ENCODE measurements at places on chromosomes 4 and X.

- DNase-seq, result peak; percentile 39
These were observed 173.9 kb downstream of the WDFY3 start for GRCh38 chr4:84792366-84793301.

GRCh38 chrX:9913146-9913433 is 54.1 kb upstream of the CLDN34 start:
- no peak for DNase-seq

- DNase-seq, result peak; percentile 2
These were observed 304.1 kb upstream of the TECRL start for GRCh38 chr4:64713256-64713840.

- DNase-seq, result no peak
These were observed 639.5 kb upstream of the AADAT start for GRCh38 chr4:170729236-170729635.

DNA sequence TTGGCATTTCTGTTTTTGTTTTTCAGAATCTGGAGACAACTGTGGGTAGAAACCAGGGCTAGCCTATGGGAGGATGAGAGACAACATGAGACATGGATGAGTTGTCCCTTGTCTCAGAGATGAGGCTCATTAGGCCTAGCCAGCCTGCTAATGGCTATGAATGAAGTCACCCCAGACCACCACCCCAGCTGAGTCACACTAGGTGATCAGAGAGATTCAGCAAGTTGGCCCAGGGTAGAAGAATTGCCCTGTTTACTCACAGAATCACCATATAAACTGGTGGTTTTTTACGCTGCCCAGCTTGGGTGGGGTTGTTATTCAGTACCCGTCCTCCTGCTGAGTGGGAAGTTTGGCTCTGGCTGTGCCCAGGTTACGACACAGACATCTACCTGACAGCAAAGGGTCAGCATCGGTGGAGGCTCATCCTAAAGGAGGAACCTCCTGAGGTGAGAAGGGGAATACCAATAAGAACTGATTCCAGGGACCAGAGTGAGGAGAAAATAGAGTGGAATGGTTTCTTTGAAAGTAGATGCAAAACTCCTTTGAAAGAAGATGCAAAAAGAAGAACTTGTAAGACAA is 17.2 kb upstream of the ARSJ start:
- peak; percentile 54 for DNase-seq

- no peak for DNase-seq
These were observed 1311.7 kb downstream of the ARAP2 start for GRCh38 chr4:34932591-34932990.

DNA sequence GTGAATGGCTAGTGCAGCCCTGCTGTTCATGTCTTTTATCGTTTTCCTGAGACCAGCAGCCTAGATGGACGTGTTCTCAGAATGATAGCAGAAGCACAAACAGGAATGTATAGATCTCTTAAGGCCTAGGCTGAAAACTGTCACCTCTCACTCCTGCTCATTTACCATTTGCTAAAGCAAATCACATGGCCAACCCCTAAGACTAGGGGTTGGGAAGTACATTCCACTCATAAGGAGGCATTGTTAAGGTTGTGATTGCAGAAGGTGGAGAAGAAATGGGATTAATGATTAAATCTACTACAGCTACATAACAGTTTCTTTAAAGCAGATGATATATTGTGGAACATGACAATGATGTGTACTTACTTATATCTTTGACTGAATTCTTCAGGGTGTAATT is 536.8 kb upstream of the FTHL17 start:
- DNase-seq, result no peak

- no peak for DNase-seq
These were observed 212.7 kb downstream of the GRID2 start for GRCh38 chr4:92516450-92516849.

- DNase-seq, result peak; percentile 78
These were observed 16.7 kb upstream of the AFAP1 start for GRCh38 chr4:7956270-7956808.

DNA sequence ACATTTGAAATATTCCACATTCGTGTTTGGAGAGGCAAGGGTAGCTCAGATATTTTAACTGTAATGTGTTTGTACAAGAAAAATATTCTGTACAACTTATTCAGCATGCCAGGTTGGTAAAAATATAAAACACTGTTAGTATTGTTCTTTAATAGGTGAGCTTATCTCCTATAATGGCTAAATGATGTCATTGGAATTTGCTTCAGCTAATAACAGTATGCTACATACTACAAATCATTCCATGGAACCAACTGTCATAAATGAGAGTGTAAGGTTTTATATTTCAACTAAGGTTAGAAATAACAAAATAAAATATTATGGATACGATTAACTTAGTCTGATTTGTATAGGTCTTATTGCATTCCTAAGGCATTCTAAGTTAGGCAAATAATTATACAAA is 206.6 kb downstream of the ADGRL3 start:
- no peak for DNase-seq

DNA sequence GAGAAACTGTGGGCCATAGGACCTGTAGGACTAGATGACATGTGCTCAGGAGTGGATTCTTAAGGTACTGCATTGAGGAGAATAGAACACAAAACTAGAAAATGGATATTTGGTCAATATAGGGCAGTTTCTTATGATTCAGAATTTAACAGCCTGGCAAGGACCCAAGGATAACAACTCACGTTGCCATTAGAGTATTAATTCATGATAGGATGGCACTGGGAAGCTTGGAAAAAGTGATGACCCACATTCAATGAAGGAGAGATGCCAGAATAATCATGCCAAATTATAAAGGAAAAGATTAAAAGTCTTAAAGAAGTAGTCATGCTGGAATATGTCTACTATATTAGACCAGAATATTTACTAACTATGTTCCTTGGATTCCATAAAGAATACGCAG is 594.5 kb downstream of the ANKRD50 start:
- no peak for DNase-seq

DNA sequence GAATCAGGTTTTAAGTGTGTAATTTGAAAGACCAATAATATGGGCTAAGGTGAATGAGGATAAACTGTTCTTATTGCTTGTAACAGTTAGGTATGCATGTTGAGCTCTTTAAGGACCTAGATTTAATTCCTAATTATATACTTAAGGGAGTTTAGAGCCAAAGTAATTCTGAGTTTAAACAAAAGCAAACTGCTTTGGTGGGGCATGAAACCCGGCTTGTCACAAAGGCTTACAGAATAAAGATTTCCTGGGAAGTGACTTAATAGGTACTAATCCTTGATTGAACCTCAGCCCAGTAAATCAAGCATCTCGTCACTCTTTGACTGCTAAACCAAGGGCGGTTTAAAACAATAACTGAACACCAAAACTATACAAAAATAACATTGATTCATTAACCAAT is 1324.2 kb downstream of the RPA4 start:
- DNase-seq, result no peak

DNA sequence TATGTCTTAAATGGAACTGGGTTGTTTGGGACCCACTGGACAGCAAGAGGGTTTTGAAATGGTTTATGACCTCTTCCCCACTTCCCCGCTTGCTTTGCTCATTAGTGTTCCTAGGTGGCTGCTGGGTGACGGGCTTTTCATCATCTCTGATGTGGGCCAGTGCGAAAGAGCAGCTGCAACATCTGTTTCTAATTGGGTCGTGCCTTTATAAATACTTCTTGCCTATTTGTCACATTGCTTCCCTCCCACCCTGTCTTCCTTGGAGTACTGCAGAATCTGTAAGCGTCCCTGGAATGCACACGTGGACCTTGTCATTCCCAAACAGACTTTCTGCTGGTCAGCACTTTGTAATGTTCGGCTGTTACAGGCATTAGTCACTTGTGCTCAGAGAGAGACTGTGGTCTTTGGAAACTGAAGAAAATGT is 35.2 kb downstream of the SEPTIN11 start:
- DNase-seq, result peak; percentile 90

DNA sequence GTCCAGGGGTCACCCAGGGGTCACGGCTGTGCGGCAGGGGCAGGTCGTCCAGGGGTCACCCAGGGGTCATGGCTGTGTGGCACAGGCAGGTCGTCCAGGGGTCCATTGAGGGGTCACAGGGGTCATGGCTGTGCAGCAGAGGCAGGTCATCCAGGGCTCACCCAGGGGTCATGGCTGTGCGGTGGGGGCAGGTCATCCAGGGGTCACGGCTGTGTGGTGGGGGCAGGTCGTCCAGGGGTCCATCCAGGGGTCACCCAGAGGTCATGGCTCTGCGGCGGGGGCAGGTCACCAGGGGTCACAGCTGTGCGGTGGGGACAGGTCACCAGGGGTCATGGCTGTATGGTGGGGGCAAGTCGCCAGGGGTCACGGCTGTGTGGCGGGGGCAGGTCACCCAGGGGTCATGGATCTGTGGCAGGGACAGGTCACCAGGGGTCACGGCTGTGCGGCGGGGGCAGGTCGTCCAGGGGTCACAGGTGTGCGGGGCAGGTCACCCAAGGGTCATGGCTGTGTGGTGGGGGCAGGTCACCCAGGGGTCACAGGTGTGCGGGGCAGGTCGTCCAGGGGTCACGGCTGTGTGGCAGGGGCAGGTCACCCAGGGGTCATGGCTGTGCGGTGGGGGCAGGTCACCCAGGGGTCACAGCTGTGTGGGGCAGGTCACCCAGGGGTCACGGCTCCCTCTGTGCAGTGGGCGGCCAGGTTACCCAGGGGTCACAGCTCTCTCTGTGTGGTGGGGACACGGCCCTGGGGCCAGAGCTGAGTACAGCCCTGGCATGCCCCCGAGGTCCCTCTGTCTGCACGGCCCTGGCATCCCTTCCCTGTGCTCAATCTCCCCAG is 16.0 kb downstream of the ATP5ME start:
- DNase-seq, result no peak

GRCh38 chr4:41670530-41670929 is 78.0 kb downstream of the PHOX2B start:
- no peak for DNase-seq

GRCh38 chrX:151363316-151363715 is 33.7 kb upstream of the VMA21 start:
- DNase-seq, result no peak

- DNase-seq, result no peak
These were observed 132.6 kb downstream of the SCFD2 start for GRCh38 chr4:53233114-53233795.

- DNase-seq, result no peak
These were observed 7.4 kb upstream of the CT55 start for GRCh38 chrX:135178636-135179035.

- DNase-seq, result no peak
These were observed 350.2 kb upstream of the BOD1L1 start for GRCh38 chr4:13977746-13978145.

DNA sequence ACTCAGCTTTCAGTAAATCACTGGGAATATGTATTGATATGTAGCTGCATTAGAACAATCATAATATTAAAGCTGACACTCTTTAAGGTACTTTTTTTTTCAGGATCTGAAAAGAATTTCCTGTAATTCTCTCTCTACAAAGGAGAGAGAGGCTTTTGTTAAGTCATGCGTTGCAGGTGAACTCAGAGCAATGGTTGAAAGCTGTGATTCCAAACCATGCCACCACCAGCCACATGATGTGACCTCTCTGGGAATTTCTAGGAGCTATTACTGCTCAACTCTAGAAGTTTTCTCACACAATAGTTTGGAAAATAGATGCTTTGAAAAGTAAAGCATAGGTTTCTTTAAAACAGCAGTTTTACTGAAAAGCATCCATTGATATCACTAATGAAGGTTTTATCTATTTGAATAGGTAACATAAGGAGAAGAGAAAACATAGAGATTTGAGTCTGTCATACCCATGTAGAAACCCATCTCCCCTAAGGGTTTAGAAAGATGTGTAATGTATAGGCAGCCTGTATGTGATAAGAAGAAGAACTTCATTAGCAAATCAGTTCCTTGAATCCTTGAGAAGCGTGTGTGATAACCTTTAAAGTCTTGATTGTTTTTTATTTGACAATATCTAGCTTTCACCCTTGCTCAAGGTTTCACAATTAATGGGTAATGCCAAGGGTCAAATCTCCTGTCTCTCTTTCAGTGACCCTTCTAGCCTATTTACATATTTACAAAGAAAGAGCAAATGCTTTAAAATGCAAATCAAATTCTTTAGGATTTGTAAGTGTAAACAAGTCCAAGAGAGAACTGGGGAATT is 161.0 kb upstream of the ANKRD50 start:
- DNase-seq, result no peak

GRCh38 chrX:66635360-66635759 is 3.5 kb downstream of the EDA2R start:
- peak; percentile 53 for DNase-seq

DNA sequence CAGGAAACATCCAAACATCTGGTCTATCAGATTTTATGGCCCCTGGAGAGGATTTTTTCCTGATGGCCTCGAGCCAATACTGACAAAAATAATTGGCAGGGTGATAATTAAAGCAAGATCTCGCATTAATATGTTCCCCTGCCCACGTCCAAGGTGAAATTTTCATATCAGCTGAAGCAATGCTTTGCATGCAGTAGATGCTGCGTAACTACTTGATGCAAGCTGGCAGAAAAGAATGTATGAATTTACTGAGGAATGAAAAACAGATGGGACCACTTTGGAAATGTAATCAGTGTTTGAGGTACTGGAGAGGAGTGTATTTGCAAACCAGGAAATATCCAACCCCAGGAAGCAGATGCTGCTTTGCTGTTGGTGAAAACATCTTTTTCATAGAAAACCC is 36.8 kb upstream of the REST start:
- DNase-seq, result peak; percentile 46

DNA sequence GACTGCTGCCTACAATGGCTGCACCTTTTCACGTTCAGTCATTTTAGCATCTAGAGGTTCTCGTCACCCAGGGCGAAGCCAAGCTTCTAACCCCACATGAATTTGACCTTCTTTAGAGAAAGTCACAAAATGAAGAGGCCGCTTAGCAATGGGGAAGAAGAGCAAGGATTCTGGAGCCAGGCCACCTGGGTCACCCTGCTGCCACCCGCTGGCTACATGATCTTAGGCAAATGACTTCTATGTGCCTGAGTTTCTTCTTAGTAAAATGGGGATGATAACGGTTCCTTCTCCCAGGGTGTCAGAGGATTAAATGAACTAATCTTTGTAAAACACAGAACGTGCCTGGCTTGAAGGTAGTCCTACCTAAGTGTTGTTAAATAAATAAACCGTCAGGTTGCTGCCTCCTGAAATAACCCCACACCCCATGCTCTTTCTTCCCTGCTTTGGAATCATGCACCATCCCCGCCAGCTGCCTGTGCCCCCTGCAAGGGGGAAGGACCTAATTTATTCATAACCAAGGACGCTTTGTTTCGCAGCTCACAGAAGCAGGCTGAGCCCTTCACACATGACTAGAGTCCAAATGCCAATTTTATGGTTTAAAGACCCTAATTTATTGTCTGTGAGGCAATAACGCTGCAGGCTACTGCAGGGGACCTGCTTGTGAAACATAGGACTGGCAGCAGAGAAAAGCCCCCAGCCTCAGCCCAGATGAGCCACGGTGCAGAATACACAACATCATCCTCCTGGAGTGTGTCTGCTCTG is 28.6 kb upstream of the NSG1 start:
- no peak for DNase-seq

GRCh38 chrX:40057405-40057804 is 40.4 kb downstream of the BCOR start:
- DNase-seq, result no peak

DNA sequence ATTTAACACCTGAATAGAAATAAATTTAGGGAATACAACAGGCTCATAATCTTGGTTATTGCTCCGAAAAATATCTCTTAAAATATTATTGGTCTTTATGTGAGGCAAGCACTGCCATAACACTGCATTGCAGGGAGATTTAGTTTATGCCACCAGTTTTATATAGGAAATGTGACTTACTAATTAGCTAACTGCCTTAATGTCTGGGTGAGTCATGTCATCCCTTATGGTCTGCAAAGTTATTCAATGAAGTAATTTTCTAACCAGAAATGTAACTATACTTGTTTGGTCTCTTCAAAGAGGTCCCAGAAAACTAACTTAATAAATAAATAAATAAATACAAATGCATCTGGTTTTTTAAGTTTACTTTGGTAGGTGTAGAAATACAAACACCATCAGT is 597.2 kb downstream of the GALNTL6 start:
- DNase-seq, result no peak

Data from AG08395 (cell line).